LoVo (cell line): ENCODE measurements at places on chromosomes 6 and 20.

DNA sequence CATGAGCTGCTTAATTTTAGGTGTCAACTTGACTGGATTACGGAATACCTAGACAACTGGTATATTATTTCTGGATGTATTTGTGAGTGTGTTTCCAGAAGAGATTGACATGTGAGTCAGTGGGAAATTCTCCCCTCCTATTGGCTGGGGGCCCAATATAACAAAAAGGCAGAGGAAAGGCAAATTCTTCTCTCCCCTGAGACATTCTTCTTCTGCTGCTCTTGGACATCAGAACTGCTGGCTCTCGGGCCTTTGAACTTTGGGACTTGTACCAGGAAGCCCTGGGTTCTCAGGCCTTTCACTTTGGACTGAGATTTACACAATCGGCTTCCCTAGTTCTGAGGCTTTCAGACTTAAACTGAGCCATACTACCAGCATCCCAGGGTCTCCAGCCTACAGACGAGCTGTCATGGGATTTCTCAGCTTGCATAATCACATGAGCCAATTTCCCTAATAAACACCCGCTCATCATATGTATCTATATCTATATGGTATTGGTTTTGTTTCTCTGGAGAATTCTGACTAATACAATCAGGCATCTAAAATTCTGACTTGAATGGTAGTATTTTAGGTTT, 7.6 kb upstream of the BTN3A3 start:
- DNase-seq: no peak

DNA sequence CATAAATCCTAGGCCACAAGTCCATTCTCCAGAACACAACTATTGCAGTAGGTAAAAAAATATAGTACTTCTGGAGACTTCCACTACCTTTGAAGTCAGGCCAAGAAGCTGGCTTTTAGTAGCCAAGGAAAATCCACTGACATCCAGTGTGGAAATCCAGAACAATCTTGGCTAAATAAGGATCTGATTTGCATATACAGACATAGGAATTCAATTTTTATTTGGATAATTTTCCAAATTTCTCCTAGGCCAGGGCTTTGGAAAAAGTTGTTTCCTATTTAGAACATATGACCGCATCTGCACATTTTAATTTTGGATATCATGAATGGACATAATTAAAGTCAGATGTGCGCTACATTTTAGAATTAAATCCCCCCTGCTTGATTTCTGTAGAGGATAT, 100.2 kb downstream of the BCAS1 start:
- DNase-seq: no peak

GRCh38 chr6:142935553-142936517, 9.1 kb downstream of the HIVEP2 start:
- DNase-seq: no peak

- DNase-seq: peak; percentile 63
Measured at GRCh38 chr6:36130667-36131510, 576 bp downstream of the MAPK13 start.

- DNase-seq: no peak
Measured at GRCh38 chr6:163651915-163652668, 237.6 kb downstream of the QKI start.

DNA sequence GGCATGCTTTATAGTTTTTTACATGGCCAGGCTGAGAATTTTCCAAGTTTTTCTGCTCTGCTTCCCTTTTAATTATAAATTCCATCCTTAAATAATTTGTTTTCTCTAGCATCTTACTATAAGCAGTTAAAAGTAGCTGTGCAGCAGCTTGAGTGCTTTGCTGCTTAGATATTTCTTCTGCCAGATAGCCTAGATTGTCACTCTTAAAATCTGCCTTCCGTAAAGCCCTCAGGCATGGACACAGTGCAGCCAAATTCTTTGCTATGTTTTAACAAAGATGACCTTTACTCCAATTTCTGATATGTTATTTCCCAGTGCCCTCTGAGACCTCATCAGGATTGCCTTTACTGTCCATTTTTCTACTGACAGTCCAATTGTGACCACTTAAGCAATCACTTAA, 92.6 kb upstream of the SGK1 start:
- no peak for DNase-seq

GRCh38 chr20:33685328-33686099, 671 bp downstream of the E2F1 start:
- no peak for DNase-seq

DNA sequence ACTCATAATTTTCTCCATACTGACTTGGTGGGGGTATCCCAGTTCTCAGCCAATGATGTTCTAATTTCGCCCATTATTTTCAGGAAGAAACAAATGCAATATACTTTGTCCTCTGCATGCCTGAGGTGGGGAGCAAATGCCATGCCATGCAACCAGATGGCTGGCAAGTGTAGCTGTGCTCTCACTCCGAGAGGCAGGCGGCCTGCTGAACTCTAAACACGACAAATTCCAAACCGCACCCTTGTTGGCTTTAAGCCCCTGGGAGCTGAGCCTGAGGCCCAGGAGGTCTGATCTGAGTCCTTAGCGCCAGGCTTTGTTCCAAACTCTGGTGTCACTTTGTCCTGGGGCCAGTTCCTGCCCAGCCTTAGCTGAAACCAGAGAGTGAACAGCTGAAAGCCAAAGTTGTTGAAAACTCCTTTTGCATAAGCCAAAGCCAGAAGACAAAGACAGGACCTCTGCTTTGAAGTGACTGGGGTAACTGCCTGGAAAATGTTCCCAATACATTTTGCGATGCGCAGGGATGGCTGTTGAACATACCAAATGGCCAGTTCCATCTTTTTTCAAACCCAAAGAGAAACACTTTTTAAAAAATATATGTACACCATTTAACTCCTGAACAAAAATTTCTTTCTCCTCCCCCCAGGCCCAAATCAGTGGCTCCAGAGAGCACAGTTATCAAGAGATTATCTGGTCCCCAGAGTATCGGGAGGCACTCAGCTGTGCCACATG, 46.2 kb downstream of the TTI1 start:
- DNase-seq: peak; percentile 63

- no peak for DNase-seq
Measured at GRCh38 chr20:22567944-22568871, 16.2 kb downstream of the FOXA2 start.

DNA sequence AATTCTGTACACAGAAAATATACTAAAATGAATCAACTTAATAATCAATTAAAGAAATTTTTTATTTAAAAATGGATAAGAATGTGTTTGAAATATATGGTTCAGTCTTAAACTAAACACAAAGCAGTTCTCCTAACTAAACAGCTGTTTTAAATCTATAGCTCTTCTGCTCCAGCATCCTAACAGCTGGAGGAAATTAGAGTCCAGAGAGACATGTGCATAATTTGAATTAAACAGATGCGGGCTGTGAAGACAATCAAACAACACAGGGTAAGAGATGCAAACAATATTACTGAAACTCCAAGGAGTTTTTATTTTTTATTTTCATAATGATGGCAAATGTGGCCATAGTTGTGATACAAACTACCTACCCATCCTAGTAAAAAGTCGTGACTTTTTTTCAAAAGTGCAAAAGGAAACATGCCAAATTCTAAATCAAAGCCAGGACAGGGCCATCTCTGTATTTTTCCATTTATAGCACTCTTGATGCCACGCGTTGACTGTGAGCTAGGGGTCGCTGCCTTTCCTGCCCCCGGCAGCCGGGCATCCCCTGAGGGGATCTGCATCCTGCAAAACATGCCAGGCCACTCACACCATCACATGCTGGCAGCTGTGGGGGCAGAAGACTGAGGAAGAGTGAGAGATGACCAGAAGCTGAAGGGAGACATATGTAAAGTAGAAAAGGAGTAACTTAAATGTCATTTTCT, 310.6 kb downstream of the PRKN start:
- DNase-seq: no peak

GRCh38 chr20:54284928-54285704, 77.2 kb downstream of the PFDN4 start:
- no peak for DNase-seq

DNA sequence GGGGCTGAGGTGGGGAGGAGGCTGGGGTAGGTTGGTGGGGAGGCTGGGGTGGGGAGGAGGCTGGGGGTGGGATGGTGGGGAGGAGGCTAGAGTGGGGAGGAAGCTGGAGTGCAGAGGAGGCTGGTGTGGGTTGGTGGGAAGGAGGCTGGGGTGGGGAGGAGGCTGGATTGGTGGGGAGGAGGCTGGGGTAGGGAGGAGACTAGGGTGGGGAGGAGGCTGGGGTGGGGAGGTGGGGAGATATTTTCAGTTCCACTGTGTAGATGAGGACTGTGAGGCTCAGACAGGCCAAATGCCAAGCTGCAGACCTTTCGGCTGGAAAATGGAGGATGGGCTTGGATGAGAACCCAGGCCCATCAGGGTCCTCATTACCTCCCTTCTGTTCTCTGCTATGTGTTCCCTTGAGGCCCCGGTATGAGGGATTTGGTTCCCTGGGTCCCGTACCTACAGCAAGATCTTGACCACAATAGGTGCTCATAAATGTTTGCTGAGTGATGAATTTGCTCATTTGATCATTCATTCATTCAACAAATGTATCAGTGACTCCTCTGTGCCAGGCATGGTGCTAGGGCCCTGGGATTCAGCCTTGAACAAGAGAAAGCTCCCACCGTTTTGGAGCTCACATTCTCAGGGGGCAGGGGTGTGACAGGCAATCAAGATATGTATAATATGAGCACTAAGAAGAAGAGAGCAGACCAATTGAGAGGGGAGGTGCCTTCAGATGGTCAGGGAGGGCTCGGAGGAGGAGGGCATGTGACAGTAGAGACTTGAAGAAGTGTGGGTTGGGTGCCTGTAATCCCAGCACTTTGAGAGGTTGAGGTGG, 36.1 kb upstream of the NOL4L start:
- no peak for DNase-seq

- no peak for DNase-seq
Measured at GRCh38 chr6:39369987-39370386, 47.5 kb upstream of the KCNK16 start.

- DNase-seq: no peak
Measured at GRCh38 chr20:58895448-58896180, 43.1 kb downstream of the GNAS start.

DNA sequence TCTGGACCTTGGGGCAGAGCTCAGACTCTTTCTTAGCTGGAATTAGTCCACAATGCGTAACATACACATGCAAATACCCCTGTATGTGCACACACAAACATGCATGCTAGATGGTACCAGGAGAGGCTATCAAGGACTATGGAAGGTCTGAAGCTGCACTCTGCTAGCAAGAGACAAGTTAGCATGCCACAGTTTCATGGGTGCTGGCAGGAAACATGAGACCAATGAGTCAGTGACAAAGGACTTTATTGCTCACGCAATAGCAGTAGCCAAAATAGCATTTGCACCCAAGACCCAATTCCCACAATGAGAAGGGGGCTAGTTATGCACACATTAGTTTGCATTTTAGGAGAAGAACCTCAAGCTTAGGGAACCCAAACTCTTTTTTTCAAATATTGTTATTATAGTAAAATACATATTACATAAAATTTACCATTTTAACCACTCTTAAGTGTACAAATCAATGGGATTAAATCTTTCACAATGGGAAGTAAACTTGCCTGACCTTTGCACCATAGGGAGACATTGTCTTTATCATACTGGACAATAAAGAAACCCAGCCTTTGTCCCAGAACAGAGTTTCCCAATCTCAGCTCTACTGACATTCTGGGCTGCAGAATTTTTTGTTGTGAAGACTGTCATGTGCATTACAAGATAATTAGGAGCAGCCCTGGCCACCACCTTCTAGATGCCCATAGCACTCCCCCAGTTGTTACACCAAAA, 69.1 kb downstream of the NRSN1 start:
- DNase-seq: no peak

- DNase-seq: no peak
Measured at GRCh38 chr6:3330199-3330598, 71.5 kb downstream of the PSMG4 start.

GRCh38 chr6:156731396-156731795, 45.8 kb upstream of the ARID1B start:
- DNase-seq: no peak

DNA sequence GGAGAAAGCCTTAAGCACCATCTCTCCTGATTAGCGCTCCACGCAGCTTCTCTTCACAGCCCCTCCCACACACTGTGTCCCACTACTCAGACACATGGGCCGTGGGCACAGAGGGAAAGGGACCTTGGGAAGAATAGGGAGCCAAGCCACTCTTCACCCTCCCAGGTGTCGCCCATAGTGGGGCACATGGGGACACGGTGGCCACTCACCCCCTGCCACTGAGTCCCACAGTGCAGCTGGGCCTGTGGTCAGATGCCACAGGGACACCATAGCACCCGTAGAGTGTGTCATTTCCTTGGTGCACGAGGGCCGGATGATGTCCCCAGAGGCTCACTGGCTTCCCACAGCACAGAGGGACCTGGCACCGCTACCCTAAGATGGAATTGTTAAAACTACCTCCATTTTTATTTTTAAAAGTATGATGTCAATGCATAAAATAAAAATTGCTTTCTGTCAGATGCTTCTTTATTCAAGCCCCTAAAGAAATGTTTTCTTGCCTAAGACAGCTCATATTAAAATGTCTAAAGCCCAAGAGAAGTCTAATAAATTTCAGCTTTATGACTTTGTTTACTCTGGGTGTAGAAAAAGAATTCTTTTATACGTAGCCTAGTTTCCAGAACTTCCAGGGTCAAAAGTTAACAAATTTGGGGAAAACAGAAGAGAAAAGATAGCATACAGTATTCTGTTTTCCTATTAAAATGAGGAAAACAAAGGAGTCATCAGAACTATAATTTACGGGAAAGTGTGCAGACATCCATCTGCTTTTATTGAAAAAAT, 191.0 kb upstream of the SNX9 start:
- DNase-seq: no peak

- peak; percentile 8 for DNase-seq
Measured at GRCh38 chr6:20416567-20417345, 15.1 kb downstream of the E2F3 start.

DNA sequence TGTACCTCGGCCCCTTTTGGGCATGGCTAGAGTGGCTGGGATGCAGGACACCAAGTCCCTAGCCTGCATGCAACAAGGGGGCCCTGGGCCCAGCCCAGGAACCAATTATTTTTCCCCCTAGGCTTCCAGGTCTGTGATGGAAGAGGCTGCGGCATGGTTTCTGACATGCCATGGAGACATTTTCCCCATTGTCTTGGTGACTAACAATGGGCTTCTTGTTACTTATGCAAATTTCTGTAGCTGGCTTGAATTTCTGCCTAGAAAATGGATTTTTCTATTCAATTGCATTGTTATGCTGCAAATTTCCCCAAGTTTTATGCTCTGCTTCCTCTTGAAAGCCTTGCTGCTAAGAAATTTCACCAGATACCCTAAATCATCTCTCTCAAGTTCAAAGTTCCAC, 1269.6 kb upstream of the CITED2 start:
- no peak for DNase-seq
